ENCODE measurements at places on chromosomes 11 and 22. TPM values are rescaled to one million over a fixed set of nuclear protein-coding genes. Genes with fewer than 3 reads are reported as not detected.

The TMEM191C gene
- total RNA-seq = 0.98 TPM

The AQP11 gene
- 15.8 TPM for total RNA-seq

The PPP2R1B gene
- 36.2 TPM for total RNA-seq

The PGA5 gene
- total RNA-seq = 0.28 TPM

The RASD2 gene
- 0.06 TPM for total RNA-seq

The CDHR5 gene
- 0.44 TPM for total RNA-seq

The FAM111A gene
- total RNA-seq = 39.3 TPM

The MUC2 gene
- not detected for total RNA-seq

The AIFM3 gene
- 1.9 TPM for total RNA-seq

- H3K4me3 ChIP-seq = no peak overlapping the region
- H3K4me1 ChIP-seq = peaks cover 18% of the 10 kb centered on the region
- no peaks in the 10 kb centered on the region for H3K36me3 ChIP-seq
Observed at GRCh38 chr22:24455751-24456426, 28.5 kb downstream of the ADORA2A start.

- no peaks in the 10 kb centered on the region for H3K27me3 ChIP-seq
- H3K4me3 ChIP-seq = no peak overlapping the region
Observed at GRCh38 chr11:120398132-120398531, 61.9 kb downstream of the ARHGEF12 start.

DNA sequence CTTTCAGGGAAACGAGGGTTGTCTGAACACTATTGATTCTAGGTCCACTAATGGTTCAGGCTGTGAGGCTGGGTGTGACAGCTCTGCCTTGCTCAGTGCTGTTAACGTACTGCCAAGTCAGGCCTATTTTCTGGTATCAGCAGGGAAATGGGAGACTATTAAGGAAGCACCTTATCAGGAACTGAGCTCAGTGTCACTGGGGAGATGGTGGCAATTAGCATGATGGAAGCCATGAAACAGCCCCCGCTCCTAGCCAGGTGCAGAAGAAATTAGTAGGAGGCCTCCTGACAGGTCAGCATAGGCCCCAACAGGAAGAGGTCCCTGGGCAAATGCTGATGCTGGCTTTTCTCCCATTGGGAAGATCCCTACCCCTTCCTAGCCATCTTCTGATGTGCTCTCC, 42.6 kb upstream of the LMO2 start:
- H3K27me3 ChIP-seq = no peaks in the 10 kb centered on the region
- no peak for DNase-seq
- H3K27ac ChIP-seq = no peak overlapping the region

GRCh38 chr22:49964136-49965090, 3.8 kb downstream of the PIM3 start:
- H3K4me1 ChIP-seq = peaks cover 56% of the 10 kb centered on the region
- H3K4me3 ChIP-seq = no peak overlapping the region
- H3K27me3 ChIP-seq = no peaks in the 10 kb centered on the region
- peak; percentile 52 for DNase-seq
- peaks cover 18% of the 10 kb centered on the region for H3K36me3 ChIP-seq

GRCh38 chr11:116035977-116036376, 531.8 kb upstream of the CADM1 start:
- no peaks in the 10 kb centered on the region for H3K27me3 ChIP-seq
- H3K4me1 ChIP-seq = no peaks in the 10 kb centered on the region
- H3K27ac ChIP-seq = no peak overlapping the region
- no peak for DNase-seq

- H3K27me3 ChIP-seq = no peaks in the 10 kb centered on the region
- no peaks in the 10 kb centered on the region for H3K36me3 ChIP-seq
- no peak overlapping the region for H3K4me3 ChIP-seq
- no peak for DNase-seq
- H3K4me1 ChIP-seq = no peaks in the 10 kb centered on the region
- no peak overlapping the region for H3K27ac ChIP-seq
Observed at GRCh38 chr11:31233425-31233824, 136.1 kb downstream of the DCDC1 start.

DNA sequence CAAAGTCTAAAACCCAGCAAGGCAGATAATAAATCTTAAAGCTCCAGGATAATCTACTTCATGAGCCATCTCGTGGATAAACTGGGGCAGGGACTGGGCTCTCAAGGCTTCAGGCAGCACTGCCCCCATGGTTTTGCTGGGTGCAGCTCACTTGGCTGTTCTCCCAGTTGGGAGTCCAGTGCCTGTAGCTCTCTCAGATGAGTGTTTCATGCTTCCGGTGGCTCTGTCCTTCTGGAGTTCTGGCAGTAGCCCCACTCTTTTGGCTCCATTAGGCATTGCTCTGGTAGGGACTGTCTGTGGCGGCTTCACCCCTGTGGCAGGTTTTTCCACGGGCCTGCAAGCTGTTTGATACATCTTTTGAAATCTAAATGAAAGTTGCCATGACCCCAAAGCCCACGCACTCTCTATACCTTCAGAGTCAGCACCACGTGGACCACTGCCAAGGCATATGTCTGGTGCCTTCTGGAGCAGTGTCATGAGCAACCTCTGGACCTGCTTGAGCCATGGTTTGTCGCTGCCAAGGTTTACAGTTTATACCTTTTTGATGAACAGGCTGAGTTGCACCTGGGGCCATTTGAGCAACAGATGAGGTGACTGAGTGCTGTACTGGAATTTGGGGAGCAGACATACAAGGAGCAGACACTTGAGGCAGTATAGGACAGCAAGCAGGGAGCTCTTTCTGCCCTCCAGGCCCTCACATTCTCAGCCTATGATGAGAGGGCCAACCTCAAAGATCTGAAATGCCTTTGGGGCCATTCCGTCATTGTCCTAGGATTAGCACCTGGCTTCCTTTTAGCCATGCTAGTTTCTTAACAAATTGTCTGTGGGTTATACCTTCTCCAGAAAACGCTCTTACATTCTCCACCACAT, 48.6 kb downstream of the MTNR1B start:
- H3K27ac ChIP-seq = no peak overlapping the region
- no peak overlapping the region for H3K4me3 ChIP-seq
- DNase-seq = peak; percentile 58
- no peaks in the 10 kb centered on the region for H3K27me3 ChIP-seq
- H3K4me1 ChIP-seq = no peaks in the 10 kb centered on the region

DNA sequence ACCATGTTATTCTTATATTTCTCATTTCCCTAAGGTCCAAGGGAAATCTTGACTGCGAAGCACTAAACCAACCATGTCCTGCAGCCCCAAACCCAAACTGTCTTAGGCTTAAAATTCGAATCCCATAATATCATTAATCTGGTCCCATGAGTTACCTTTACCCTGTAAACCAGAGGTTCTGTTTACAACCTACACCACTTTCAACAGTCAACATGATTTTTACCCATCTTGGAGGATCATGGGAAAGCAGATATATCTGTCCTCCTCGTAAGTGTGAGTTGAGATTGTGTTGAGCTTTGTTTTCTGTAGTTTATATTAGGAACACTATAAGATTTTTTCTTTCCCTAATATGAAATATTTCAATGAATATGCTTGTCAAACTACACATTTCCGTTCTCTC, 6.4 kb downstream of the PRPF19 start:
- no peaks in the 10 kb centered on the region for H3K27me3 ChIP-seq
- no peaks in the 10 kb centered on the region for H3K36me3 ChIP-seq
- peaks cover 14% of the 10 kb centered on the region for H3K4me1 ChIP-seq
- no peak overlapping the region for H3K4me3 ChIP-seq

DNA sequence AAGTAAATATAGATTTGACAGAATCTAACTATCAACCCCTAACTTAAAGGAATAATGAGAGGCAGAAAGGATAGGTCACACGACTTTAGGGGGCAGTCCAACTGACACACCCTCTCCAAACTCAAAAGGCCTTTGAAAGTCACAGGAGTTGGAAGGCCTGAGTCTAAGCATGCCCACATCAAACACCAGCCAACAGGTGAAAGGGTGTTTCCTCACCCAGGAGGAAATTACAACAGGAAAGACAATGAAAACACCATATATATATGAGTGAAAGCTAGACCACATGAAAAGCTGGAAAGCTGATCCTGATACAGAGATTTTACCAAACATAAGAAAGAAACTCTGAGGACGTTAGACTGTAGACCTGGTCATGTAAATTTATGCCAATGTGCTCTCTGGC, 10.5 kb upstream of the DEPDC7 start:
- H3K36me3 ChIP-seq = no peaks in the 10 kb centered on the region
- no peak overlapping the region for H3K27ac ChIP-seq
- no peaks in the 10 kb centered on the region for H3K27me3 ChIP-seq
- DNase-seq = no peak
- H3K4me3 ChIP-seq = no peak overlapping the region
- no peaks in the 10 kb centered on the region for H3K4me1 ChIP-seq

DNA sequence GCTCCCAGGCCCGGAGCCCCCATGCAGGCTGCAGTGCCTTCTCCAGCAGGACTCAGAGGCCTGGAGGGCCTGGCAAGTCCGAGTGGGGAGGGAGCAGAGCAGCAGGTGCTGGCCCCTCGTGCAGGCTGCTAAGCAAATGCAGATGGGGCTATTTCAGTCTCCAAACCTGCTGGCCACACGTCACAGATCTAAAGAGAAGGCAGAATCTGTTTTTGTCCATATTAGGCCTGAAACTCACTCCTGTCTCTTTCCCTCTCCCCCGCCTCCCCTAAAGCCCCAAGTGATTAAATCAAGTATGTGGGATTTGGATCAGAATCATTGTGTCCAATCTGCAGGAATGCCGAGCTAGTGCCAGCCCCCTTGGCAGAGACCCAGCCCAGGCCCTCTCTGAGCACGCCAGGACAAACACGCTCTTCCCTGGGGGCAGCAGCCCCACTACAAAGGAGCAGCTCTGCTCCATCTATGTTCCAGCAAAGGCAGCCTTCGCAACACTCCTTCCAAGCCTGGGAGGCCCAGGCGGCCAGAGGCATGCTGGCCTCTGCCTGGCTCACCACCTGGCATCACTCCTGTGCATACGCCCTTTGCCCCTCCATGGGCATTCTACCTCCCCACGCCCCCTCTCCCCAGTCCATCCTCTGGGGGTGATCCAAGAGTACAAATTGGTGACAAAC, 26.5 kb downstream of the RPL27A start:
- DNase-seq = peak; percentile 86
- no peaks in the 10 kb centered on the region for H3K36me3 ChIP-seq
- no peaks in the 10 kb centered on the region for H3K27me3 ChIP-seq

GRCh38 chr11:115963156-115963555, 458.9 kb upstream of the CADM1 start:
- H3K4me1 ChIP-seq = no peaks in the 10 kb centered on the region
- no peak overlapping the region for H3K27ac ChIP-seq
- H3K36me3 ChIP-seq = no peaks in the 10 kb centered on the region
- H3K27me3 ChIP-seq = no peaks in the 10 kb centered on the region
- DNase-seq = no peak

GRCh38 chr11:93741094-93741881, at the start of the genes C11orf54 and TAF1D:
C11orf54 (plus strand) TSS chr11:93741672; CDS start chr11:93747394, 5,722 bp downstream.
TAF1D (minus strand) TSS chr11:93741495; CDS start chr11:93739304, 2,191 bp downstream.
- no peaks in the 10 kb centered on the region for H3K27me3 ChIP-seq
- peak within 1 kb of the TSS; percentile 90 for H3K27ac ChIP-seq
- H3K4me1 ChIP-seq = peaks cover 52% of the 10 kb centered on the region
- peak within 1 kb of the TSS; percentile 51 for H3K4me3 ChIP-seq
- DNase-seq = peak; percentile 98

DNA sequence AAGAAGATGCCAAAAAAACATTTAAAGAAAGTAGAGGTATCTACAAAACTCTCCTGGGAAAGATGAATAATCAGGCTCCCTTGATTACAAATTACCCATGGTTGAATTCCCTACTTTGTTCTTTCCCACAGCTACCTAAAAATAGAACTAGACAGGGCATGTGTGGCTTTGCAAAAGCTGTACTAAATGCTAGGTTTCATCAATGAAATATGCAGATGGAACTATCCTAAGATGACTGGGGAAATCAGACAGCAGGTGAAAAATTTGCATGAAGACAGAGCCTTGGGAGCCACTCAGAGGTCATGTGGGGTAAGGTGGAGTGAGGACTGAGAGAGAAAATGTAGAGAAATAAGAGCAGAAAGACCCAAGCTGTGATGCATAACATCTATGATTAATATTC, 14.7 kb downstream of the LAYN start:
- no peaks in the 10 kb centered on the region for H3K36me3 ChIP-seq
- no peaks in the 10 kb centered on the region for H3K4me1 ChIP-seq
- no peaks in the 10 kb centered on the region for H3K27me3 ChIP-seq
- H3K27ac ChIP-seq = no peak overlapping the region
- DNase-seq = no peak
- no peak overlapping the region for H3K4me3 ChIP-seq

GRCh38 chr11:18731949-18732821, 6.2 kb upstream of the IGSF22 start:
- H3K27me3 ChIP-seq = no peaks in the 10 kb centered on the region
- H3K36me3 ChIP-seq = no peaks in the 10 kb centered on the region
- peak; percentile 69 for DNase-seq
- no peak overlapping the region for H3K27ac ChIP-seq

GRCh38 chr11:27640954-27641353, 59.3 kb downstream of the BDNF start:
- H3K4me3 ChIP-seq = no peak overlapping the region
- no peak for DNase-seq
- no peak overlapping the region for H3K27ac ChIP-seq
- H3K36me3 ChIP-seq = no peaks in the 10 kb centered on the region
- H3K4me1 ChIP-seq = no peaks in the 10 kb centered on the region

- H3K4me1 ChIP-seq = no peaks in the 10 kb centered on the region
- no peaks in the 10 kb centered on the region for H3K36me3 ChIP-seq
- H3K27ac ChIP-seq = no peak overlapping the region
Observed at GRCh38 chr11:21475276-21475675, 717.6 kb upstream of the ANO5 start.

Measured in adrenal gland (tissue), 19 donors.